ENCODE measurements at places on chromosomes 1 and 21. TPM values are rescaled to one million over a fixed set of nuclear protein-coding genes. Genes with fewer than 3 reads are reported as not detected.

GRCh38 chr1:57192222-57192621 lies 226.4 kb upstream of the C8B start:
- DNase-seq, result no peak

DNA sequence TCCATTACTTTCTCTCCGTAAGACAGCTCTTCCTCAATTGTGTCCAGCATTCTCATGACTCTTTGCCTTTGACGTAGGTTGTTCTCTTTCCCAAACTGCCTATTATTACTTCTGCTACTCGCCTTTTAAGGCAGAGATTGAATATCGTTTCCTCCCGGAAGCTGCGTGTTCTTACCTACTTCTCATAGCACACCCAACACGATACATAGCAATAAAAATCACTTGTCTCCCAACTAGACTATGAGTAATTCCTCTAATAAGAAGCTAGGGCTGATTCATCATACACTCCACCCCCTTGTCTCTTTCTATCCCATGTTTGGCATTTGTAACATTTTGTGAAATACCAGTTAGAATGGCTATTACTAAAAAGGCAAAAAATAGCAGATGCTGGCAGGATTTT lies 55.8 kb upstream of the SGIP1 start:
- no peak for DNase-seq

- DNase-seq, result no peak
Observed at GRCh38 chr1:55235722-55236121, 20.6 kb upstream of the USP24 start.

GRCh38 chr1:237041461-237041794 lies 556 bp upstream of the RYR2 start:
- no peak for DNase-seq

DNA sequence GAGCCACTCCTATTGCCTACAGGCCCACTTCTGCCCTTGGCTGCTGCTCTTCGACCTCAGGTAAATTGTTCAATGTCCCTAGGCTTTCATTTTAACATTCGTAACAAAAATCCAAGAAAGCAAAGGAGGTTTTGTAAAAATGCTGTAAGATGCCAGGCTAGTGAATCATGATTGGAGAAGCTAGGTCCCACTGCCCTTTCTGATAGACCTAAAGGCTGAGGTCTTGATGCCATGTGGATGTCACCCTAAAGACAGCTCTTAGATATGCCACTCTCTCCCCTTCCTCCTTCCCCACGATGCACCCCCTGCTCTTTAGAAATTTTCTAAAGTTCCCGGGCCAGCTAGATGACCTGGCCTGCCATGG lies 9.9 kb upstream of the TMEM39B start:
- DNase-seq, result no peak

- DNase-seq, result no peak
Observed at GRCh38 chr1:227370533-227371254, 52.4 kb upstream of the CDC42BPA start.

GRCh38 chr1:162388615-162389014 lies 7.1 kb downstream of the C1orf226 start:
- DNase-seq, result no peak

GRCh38 chr1:205523891-205524793 lies 19.7 kb downstream of the CDK18 start:
- peak; percentile 93 for DNase-seq

- DNase-seq, result peak; percentile 99
Observed at GRCh38 chr1:8878698-8879463, 395 bp upstream of the ENO1 start.

The HDGF gene
- 109 TPM for total RNA-seq

The SUSD4 gene
- 69.0 TPM for total RNA-seq

The MR1 gene
- total RNA-seq, result 6.4 TPM

The COL16A1 gene
- total RNA-seq, result 93.5 TPM

The KCNJ6 gene
- total RNA-seq, result 29.2 TPM

The FCER1G gene
- total RNA-seq, result 12.2 TPM

The MPZ gene
- total RNA-seq, result 7.1 TPM

The DPYD gene
- total RNA-seq, result 26.9 TPM
